ENCODE measurements at places on chromosomes 1 and 21.
A peak's percentile ranks its signal among the peaks of the same experiment; 100 is the strongest.

GRCh38 chr1:235441159-235441685, 63.0 kb downstream of the B3GALNT2 start:
- no peak for DNase-seq

- DNase-seq = no peak
Observed at GRCh38 chr21:15564907-15565306, 164.9 kb upstream of the USP25 start.

GRCh38 chr1:225467193-225468020, 39.6 kb upstream of the LBR start:
- DNase-seq = peak; percentile 60

DNA sequence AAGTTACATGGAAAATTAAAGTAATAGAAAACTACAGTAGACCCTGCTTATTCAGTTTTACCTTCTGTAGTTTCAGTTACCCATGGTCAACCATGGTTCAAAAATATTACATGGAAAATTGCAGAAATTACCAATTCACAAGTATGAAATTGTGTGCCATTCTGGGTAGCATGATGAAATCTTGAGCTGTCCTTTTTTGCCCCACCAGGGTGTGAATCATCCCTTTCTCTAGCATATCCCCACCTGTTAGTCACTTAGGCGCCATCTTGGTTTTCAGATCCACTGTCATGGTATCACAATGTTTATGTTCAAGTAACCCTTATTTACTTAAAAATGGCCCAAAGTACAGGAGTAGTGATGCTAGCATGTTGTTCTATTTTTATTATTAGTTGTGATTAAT, 3.5 kb upstream of the LRIF1 start:
- no peak for DNase-seq

DNA sequence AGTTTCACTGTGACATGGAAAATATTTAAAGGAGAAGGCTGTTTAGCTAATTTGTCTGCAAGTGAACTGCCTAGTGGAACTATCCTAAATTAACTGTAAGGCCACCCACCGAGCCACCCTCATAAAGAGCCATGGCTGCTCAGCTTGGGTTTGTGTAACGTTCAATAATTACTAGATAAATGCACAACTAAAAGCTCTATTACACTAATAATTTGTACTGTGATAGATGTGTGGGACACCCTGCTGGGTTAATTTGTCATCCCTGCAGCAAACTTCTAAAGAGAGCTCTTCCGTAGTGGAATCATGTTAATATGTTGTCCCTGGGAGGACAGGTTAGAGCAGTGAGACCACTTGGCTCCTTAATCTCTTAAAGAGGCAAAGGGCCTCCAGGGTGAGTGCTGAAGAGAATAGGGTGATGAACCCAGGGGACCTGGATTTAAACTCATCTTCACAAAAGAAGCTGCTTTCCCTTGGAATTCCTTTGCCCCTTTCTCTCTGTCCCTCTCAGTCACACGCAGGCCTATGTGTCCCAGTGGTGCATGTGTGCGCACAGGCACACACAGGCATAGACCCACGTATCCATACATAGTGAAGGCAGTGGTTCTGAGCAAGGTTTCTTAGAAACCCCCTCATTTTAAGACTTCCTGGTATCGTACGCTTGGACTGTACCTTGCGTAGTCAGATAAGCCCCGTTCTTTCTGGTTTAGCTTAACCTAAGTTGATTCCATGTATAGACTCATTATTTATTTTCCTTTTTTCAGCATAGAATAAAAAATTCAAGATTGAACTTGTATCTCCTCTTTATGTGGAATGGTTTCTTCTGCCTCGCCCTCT, 310.3 kb downstream of the NFIA start:
- no peak for DNase-seq

DNA sequence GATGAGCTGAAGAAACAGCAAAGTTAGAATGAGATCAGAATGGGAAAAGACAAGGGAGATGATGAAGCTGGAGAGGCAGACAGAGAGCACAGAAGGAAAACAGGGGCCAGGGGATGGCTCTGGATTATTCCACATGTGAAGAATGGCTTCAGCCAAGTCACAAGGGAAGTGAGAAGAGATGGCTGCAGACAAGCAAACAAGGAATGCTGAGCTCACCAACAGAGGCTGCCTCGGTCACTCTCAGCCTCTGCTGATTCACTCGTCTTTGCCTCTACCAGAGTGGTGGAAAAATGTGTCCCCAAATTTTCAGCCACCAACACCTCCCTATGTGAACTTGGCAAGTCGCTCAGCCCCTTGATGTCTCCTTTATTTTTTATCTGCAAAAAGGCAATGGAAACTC, 46.7 kb downstream of the TRABD2B start:
- no peak for DNase-seq

DNA sequence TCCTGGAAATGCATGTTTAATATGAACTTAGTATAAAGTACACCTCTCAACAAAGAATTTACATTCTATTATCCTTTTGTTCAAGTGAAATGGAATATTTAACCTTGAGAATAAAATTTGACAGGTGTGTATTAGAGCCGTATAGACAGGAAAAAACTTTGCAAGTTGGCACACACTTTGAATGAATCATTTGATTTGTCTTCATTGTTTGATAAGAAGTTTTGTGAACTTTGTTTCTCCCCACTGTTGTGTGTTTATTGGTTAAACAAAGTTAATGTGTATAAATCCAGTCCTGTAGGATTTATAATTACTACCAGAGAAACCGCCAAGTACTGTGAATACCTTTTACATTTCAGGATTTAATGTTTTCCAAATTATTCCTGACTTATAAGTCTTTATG, 2.0 kb downstream of the SYDE2 start:
- DNase-seq = no peak

DNA sequence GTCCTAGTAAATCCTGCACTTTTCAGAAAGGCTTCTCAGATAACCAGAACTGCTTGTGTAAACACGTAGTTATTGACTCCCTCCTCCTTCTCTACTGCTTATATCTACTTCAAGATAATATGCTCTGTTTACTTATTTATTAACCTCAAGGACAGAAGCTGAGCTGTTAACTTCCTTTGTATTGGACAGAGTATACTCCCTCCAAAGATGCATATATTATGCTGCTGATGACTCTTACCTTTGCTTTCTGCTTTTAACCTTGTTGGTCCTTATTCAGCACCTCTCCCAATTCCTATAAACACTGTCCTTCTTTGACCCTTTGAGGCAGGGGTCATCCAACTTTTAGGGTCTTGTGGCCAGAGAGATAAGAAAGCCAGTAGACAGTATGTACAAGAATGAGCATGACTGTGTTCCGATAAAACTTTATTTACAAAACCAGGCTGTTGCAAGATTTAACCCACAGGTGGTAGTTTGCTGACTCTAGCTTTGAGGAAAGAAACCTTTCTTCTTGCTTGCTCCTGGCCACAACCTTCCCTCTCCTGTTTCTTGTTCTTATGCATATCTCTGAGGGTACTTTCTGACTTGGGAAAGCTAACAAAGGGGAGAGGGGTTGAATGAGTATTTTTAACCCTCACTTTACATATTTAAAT, 4.9 kb downstream of the TPM3 start:
- no peak for DNase-seq

GRCh38 chr1:202811296-202812175, 782 bp downstream of the PCAT6 start:
- no peak for DNase-seq

DNA sequence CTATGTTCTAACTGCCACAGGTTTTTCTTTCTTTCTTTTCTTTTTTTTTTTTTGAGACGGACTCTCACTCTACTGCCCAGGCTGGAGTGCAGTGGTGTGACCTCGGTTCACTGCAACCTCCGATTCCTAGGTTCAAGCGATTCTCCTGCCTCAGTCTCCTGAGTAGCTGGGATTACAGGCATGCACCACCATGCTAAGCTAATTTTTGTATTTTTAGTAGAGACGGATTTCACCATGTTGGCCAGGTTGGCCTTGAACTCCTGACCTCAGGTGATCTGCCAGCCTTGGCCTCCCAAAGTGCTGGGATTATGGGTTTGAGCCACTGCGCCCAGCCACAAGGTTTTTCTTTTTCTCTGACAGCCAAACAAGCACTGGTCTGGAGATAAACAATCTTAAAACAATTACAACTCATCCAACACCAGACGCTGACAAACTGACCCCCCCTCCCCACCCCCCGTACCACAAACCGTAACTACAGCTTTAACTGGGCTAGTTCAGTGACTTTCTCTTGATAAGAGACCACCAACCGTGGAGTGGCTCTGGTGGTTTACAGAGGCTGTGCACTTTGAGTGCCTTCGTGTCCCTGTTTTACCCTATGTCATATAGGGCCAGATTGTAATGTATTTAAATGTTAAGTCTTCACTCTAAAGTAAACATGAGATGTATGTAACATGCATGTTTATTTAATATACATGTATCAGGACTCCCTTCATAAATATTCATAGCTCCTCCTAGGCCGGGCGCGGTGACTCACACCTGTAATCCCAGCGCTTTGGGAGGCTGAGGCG, 19.5 kb upstream of the PUM1 start:
- DNase-seq = no peak

DNA sequence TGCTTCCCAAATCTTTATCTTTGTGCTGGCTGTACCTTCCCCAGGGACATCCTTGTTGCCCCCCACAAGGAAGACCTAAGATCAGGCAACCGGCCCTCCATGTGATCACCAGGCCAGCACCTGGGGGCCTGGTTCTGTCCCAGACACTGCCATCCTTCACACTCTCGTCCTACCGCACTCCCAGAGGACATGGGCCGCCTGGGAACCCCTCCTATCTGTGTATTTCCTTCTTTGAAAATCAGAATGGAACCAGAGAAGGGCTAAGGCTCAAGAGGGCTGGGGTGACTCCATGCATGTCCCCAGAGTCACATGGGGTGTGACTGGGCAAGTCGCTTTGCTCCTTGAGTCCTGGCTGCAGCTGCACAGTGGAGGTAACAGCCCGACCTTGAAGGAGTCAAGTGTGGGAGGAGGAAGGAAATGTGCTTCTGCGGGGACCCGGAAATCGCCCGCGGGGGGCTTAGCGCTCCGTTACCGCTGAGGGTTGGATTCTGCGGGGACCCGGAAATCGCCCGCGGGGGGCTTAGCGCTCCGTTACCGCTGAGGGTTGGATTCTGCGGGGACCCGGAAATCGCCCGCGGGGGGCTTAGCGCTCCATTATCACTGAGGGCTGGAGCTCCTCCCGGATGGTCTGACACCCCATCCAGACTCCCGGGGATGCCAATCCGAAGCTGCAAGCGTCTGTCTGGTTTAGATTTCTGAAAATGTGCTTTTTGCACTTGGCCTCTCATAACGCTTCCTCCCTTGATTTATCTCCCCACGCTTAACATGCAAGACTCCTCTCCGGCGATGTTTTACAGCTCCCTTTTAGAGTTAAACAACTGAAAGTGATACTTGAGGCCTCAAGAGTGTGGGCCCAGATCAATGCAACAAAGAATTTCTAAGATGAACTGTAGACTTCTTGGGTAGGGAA, 278.9 kb downstream of the NPHP4 start:
- no peak for DNase-seq

GRCh38 chr1:236753516-236753915, 41.6 kb upstream of the MTR start:
- no peak for DNase-seq

DNA sequence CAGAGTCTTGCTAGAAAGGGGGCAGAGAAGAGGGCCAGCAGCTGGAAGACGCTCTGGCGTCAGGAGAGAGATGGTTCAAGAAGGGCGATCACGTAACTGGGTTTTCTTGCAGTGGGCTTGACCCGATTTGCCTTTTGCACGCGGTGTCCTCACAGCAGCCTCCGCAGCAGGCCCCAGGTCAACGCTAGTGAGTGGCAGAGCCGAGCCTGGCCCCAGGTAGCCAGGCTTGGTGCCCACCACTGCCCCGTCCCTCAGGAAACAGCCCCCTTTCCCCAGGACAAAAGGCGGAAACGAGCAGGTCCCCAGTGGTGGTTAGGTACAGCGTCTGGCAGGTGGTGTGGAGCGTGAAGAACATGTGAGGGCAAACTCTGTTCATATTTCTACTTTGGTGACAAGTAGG, 8.6 kb upstream of the UTS2 start:
- no peak for DNase-seq

DNA sequence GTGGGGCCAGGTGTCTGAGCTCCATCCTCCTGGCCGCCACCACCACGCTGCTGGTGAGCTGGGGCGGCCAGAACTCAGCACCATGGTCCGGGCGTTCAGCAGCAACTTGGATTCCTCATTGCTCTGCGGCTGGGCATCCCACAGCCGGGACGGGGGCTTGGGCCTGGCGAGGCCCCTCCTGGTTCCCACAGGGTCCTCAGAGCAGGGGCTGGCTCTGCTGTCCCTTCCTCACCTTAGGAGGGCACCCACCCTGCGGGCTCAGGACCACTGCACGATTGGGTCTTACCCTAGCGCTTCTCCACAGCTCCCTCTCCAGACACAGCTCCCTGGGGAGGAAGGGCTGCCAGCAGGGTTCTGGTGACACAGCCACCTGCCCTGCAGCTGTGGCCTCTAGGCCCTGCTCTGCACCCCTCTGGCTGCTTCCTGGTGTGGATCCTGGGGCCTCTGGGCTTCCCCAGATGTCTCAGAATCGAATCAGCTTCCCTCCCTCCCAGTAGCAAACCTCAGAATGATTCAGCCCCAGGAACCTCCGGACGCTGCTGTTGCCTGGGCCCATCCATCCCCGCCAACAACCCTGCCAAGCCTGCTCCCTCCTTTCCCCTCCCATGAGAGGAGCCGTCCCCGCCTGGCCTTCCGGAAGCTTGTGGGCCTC, 25.0 kb downstream of the CRYAA start:
- DNase-seq = no peak

All from stimulated activated CD4-positive, alpha-beta T cell treated with anti-CD3 and anti-CD28 coated beads, TNF-alpha, amount 100 ng/mL, for 48 hours (primary cell).